ENCODE measurements at places on chromosomes 1 and 21.

GRCh38 chr1:57019236-57019839 is 53.5 kb upstream of the C8B start:
- DNase-seq = no peak

DNA sequence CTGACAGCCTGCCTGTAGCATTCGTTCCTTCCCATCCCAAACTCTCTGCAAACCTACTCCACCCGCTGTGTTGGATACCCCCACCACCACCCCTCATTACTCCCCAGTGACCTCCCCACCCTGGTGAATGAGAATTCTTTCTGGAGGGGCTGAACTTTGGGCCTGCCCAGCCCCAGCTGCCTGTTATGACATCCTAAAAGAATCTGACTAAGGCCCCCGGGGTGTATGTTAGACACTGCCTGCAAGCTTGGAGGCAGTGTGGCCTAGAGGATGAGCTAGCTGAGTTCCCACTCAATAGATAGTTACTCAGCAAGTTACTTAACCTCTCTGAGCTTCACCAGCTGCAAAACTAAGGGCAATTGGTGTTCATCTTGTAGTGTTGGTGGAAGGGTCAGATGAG is 110.2 kb upstream of the FGGY start:
- no peak for DNase-seq

- DNase-seq = peak; percentile 51
Measured at GRCh38 chr1:61226791-61227567, 144.6 kb downstream of the NFIA start.

DNA sequence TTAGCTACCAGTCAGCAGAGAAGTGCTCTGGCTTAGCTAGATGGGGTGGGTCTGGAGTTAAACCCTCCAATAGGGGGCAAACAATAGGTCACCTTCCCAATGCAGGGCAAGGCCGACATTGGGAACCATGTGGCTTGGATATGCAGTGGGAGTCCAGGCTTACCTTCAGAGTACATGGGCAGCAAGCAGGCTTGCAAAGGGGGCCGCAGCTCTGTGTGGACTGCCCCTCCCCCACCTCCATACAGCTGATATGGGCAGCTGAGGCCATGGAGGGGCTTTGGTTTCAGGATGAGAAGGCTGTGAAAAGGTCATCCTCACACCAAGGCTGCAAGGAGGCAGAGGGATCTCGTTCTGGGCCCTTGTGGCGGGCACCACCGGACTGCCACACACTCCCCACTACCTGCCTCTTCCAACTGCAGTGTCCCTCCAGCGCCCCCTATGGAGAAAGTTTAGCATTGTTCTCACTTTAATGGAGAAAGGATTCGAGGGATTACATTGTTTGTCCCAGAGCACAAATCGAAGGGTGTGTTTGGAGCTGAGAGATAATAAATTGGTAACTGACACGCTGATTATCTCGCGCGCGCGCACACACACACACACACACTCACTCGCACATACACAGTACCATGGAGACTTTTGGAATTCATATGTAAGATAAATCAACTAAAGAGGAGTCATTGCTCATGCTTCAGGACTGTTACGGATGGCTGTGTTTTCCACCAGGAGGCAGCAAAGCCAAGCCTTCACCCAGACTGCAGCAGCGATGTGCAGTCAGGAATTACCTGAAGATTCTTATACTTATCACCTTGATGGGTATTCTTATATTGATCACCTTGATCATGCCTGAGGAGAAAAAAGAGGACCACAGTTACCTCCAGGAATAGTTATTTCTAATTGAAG is 7.0 kb upstream of the SMCP start:
- DNase-seq = no peak

- no peak for DNase-seq
Measured at GRCh38 chr1:87686136-87686495, 357.4 kb downstream of the LMO4 start.

- DNase-seq = no peak
Measured at GRCh38 chr1:232664844-232665777, 35.2 kb upstream of the SIPA1L2 start.

GRCh38 chr21:46437511-46437910 is 21.2 kb upstream of the DIP2A start:
- DNase-seq = no peak

DNA sequence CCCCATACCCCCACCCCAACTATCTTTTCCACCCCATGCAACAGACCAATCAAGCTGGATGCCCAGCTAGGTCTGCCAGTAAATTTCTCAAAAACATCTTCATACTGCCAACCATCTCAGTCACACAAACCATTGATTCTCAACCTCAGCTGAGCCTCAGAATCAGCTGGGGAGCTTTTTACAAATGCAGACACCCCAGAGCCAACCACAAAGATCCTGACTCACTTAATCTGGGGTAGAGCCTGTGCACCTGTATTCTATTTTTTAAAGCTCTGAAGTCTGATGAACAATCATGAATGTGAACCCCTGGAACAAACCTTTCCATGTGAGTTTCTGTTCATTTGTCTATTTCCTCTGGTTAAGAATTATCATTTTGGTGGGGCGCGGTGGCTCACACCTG is 66.0 kb downstream of the ZNF281 start:
- no peak for DNase-seq

DNA sequence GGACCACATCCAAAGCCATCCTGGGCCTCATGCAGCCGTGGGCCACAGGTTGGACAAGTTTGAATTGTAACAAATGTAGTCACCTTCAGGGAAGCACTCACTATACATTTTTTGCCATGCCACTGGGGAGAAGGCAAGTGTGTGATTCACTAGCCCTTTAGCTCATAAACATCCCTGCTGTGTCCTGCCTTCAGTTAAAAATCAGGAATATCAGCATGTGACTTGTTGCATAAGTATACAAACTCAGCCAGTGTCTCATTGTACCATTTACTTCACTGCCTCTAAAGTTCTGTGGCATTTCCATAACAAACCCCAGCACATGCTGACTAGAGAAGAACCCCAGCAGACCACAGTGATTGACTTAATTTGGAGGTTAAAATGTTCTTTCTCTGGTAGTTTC is 142.0 kb upstream of the C1orf105 start:
- no peak for DNase-seq

GRCh38 chr1:61182049-61182448 is 99.7 kb downstream of the NFIA start:
- DNase-seq = no peak

- DNase-seq = peak; percentile 21
Measured at GRCh38 chr1:23593556-23594148, 34.4 kb upstream of the ID3 start.

GRCh38 chr1:95753382-95754016 is 519.5 kb downstream of the RWDD3 start:
- DNase-seq = no peak

DNA sequence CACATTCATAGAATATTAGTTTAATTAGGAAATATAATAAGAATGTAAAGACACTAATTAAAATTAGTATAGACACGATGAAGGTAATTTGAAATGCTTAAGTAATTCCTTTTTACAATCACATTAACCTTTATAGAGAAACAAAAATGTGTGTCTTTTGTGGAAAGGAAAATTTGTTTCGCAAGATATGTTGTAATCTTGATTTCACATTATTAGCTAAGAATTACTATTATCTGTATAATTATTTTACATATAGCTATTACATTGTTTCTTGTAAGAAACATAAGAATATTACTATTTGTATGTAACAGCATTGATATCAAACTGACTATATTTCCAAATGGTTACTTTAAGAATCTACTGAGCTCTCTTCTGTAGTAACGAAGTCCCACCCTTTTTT is 111.2 kb downstream of the PTPRC start:
- DNase-seq = no peak

- no peak for DNase-seq
Measured at GRCh38 chr1:43383449-43383848, 6.2 kb downstream of the MED8 start.

- DNase-seq = no peak
Measured at GRCh38 chr1:40096646-40096976, 441 bp downstream of the PPT1 start.

DNA sequence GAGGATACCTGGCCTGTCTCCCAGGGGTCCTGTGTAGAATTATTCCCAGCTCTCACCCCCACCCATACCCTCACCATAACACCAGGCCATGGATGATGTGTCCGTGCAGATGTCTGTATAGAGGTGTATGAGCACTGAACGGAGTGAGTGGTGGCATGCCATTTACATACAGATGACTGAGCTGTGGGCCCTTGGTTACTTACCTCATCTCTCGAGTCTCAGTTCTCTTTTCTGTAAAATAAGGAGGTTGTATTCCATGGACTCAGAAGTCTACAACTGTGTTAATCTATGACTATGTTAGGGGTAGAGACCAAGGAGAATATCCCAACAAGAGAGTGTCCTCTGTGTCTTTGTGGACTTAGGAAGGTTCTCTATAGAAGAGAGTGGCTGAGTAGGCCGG is 65.6 kb upstream of the CD1D start:
- DNase-seq = no peak

DNA sequence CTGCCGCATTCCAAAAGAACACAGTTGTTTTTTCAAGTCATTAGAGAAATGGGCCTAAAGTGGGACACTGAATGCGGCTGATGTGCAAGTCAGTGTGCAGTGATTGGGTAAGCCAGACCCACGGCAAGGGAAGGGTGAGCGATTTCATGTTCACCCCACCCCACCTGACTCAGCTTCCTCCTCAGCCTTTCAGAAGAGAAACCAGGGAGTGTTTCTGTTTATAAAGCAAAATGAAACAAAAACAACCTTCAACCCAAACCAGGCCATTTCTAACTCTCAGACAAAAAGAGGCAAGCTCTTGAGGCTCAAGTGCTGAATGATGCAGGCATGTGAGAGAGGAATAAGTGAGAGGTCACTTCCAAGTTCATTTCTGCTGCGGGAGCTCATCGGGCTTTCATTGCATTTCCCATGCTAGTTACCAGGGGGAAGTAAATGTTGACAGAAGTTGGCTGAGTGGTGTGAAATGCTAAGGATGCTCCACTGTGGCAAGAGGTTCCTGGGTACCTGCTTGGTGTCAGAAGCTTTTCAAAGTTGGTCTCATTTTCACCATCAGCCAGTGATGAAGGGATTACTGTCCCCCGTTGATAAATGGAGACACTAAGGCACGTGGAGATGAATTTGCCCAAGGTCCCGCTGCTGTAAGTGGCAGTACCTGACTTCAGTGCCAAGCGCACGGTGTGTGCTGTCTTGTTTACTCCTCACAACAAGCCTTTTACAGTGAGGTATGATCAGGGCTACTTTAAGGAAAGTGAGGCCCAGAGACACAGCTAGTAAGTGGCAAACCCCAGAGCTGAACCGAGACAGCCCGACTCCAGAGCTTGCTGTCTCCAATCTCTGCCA is 29.1 kb downstream of the STPG1 start:
- DNase-seq = no peak

- DNase-seq = no peak
Measured at GRCh38 chr1:43651188-43651587, 1.2 kb downstream of the KDM4A start.

DNA sequence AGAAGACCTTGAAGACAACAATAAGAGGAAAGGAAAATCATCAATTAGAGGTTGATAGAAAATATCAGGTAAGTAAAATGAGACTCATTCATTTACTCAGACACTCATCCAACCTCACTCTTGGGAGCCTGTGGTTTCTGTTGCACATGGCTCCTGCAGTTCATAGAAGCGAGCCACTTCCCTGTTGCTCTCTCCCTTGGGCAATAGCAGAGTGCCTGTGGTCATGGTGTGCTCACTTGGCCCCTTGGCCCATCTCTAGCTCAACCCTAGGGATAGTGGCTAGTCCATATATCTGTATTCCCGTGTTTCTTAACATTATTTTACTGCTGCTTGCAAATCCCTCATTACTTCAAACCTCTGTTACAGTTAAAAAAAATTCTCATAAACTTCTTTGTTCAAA is 368.6 kb downstream of the PTPRC start:
- DNase-seq = no peak

GRCh38 chr1:65003316-65003664 is 36.9 kb upstream of the JAK1 start:
- DNase-seq = no peak

GRCh38 chr1:85681087-85681486 is 27.1 kb downstream of the ZNHIT6 start:
- DNase-seq = no peak

DNA sequence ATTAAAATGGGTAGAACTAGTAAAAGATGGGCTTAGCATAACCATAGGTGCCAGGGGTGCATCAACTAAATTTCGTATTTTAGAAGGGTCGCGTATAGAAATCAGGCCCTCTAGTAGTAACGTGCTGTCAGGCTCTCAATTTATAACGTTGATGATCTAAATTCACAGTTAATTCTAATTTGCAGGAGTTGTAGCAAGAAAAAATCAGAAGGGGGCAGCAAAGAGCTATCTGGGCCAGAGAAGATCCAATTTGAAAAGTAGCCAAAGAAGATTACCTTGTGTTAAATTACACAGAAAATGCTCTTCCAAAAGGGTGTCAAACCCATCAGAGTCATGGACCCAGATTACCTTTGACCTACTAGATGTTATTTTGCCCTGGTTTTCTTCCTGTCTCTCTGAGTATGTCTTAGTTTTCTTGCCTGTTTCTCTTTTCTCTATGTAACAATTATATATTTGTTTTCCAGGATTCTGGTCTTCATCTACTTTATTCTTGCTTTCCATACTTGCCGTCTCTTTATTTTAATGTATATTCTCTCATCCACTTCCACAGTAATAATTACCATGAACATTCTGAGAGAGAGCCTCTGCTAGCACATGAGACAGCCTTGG is 1030.9 kb downstream of the AMY1C start:
- DNase-seq = peak; percentile 25

GRCh38 chr21:34528131-34528561 is 16.1 kb upstream of the KCNE1 start:
- no peak for DNase-seq

- DNase-seq = no peak
Measured at GRCh38 chr21:45995686-45996179, 14.2 kb downstream of the COL6A1 start.

- DNase-seq = no peak
Measured at GRCh38 chr1:205936311-205936710, 6.9 kb downstream of the SLC26A9 start.

DNA sequence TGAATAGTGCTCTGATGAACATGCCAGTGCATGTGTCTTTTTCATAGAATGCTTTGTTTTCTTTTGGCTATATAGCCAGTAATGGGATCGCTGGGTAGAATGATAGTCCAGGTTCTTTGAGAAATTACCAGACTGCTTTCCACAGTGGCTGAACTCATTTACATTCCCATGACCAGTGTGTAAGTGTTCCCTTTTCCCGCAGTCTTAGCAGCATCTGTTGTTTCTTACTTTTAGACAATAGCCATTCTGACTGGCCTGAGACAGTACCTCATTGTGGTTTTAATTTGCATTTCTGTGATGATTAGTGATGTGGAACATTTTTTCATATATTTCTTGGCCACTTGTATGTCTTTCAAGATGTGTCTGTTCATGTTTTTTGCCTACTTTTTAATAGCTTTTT is 784.5 kb downstream of the USP25 start:
- no peak for DNase-seq

DNA sequence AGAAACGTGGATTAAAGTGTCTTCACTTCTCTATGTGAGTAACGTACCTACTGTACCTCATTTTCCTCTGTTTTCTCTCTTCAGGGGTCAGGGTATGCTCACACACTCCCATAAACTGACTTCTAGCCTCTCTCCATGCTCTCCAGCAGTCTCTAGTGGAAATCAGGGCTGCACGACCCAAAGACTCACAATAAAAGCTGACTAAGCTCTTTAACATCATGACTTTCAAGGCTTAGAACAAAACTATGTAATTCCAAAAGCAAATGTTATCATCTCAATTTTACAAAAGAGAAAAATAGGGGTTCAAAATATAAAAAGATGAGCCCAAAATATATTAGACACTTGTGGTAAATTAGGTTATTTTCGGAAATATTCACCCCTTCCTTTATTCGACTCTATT is 62.5 kb upstream of the KRTAP11-1 start:
- DNase-seq = no peak

- DNase-seq = no peak
Measured at GRCh38 chr1:66585002-66585401, 51.0 kb downstream of the SGIP1 start.
